ENCODE measurements at places on chromosomes 1 and 21.

DNA sequence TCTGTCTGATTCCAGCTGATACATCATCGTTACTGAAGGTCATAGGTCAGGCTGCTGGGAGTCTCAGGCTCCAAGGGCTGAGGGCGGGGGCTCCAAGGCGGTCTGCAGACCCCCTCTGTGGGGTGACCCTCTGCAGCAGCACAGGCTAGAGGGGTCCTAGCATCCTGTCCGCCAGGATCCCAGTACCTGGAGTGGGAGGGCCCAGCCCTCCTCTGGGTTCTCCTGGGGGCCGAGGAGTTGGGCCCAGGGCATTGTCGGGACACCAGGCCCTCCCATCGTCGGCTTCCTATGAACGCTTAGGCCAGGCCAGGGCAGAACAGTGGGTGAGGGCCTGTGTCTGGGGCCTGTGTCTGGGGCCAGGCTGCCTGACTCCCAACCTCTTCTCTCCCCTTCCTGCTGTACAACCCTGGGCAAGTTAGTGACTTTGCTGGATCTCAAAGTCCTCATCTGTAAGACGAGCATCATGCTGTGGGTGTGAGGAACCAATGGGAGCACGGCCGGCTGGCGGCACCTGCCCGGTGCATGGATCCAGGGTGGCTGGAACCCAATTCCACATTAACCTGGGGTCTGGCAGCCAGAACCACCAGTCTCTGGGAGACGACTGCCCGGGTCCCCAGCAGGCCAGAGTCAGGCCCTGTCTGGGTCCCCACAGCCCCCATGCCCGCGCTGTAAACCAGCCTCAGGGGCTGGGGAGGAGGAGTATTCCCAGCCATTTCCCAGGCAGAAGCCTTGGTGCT is 56.2 kb upstream of the COL18A1 start:
- no peaks in the 10 kb centered on the region for H3K27me3 ChIP-seq
- H3K36me3 ChIP-seq, result no peaks in the 10 kb centered on the region
- peaks cover 21% of the 10 kb centered on the region for H3K4me1 ChIP-seq
- no peak overlapping the region for H3K4me3 ChIP-seq

DNA sequence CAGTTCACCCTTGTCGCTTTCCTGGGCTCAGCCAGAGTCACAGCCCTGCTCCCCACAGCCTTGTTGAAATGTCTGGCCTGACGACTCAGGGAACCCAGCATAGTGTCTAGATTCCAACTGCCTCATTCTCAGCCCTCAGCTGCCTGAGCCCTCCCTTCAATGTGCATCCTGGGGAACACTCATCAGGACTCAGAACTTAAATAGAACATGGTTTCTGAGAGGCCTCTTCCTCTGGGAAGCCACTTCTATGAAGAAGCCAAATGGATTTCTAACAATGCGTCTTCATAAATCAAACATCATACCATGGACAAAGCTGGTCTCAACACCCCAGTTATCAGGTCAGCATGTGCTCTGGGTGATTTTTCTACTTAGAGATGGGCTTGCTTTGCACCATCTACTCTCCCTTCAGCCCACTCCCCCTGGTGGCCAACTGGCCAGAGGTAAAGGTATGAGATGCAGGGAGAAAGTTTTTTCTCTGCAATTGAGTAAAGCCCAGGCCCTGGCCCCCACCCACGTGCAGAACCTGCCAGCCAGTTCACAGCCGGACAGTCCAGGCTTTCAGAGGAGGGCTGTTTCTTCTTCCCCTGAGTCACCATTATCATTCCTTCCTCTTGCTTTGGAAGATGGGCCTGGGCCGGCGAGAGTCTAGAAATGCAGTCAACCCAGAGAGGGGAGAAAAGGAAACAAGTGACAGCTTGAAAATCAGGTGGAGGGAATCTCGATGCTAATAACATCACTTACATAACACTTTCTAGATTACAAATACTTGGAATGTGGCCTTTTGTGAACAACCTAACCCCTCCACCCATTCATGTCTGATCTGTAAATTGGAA is 32.1 kb downstream of the CD244 start:
- no peak overlapping the region for H3K4me3 ChIP-seq
- H3K36me3 ChIP-seq, result no peaks in the 10 kb centered on the region
- H3K27ac ChIP-seq, result no peak overlapping the region
- no peaks in the 10 kb centered on the region for H3K4me1 ChIP-seq

- no peak for DNase-seq
- H3K27me3 ChIP-seq, result peaks cover 33% of the 10 kb centered on the region
- peaks cover 18% of the 10 kb centered on the region for H3K4me1 ChIP-seq
These were observed 71.1 kb upstream of the AKT3 start for GRCh38 chr1:243921111-243921510.

- no peak for DNase-seq
- peaks cover 29% of the 10 kb centered on the region for H3K4me1 ChIP-seq
- no peaks in the 10 kb centered on the region for H3K36me3 ChIP-seq
- no peaks in the 10 kb centered on the region for H3K27me3 ChIP-seq
- no peak overlapping the region for H3K27ac ChIP-seq
These were observed 43.4 kb downstream of the TGFBR3 start for GRCh38 chr1:91842563-91842962.

DNA sequence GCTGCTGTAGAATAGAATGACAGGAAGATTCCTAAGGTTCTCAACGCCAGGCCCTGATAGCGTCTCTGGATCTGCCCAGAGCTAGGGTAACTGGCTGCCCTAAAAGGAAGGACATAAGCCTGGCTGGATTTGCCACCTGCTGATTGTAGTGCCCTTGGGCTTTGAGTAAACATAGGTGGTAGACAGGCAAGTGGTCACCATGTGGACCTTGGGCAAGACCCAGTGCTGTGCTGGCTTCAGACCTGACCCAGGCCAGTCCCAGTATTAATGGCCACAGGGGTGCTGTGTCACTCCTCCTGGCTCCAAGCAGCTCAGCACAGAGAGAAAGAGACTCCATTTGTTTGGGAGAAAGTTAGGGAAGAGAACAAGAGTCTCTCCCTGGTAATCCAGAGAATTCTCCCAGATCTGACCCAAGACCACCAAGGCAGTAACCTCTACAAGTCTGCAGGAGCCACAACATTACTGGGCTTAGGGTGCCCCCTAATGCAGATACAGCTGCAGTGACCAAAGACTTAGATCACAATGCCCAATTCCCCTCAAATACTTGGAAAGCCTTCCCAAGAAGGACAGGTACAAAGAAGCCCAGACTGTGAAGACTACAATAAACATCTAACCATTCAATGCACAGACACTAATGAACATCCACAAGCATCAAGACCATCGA is 44.5 kb downstream of the PHTF1 start:
- H3K36me3 ChIP-seq, result no peaks in the 10 kb centered on the region
- no peak for DNase-seq
- H3K27me3 ChIP-seq, result no peaks in the 10 kb centered on the region
- no peak overlapping the region for H3K27ac ChIP-seq

DNA sequence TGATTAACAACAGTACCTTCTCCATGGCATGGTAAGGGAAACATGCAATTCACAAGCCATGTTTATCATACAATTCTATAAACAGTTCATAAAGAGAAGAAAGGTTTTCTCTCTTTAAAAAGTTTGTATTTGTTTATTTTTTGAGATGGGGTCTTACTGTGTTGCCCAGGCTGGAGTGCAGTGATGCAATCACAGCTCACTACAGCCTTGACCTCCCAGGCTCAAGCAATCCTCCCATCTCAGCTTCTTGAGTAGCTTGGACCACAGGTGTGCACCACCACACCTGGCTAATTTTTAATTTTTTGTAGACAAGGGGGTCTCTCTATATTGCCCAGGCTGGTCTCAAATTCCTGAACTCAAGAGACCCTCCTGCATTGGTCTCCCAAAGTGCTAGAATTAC is 28.0 kb downstream of the SLC37A1 start:
- DNase-seq, result no peak
- no peak overlapping the region for H3K4me3 ChIP-seq
- no peak overlapping the region for H3K27ac ChIP-seq
- no peaks in the 10 kb centered on the region for H3K4me1 ChIP-seq

DNA sequence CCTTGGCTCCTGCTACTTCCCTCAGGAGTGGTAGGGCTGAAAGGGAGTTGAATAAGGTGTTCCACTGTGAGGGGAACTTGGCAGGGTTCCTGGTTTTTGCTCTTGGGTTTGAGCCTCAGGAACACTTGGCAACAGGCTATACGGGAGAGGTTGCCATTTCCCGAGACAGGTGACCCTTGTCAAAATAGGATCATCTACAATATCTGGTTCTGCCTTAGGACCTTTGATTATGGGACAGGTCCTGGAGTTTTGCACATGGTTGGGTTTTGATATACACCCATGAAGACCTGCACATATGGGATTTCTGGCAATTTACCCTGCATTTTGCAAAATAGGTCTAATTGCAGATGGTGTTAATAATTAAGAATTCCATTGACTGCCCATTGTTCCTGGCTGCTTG is 31.1 kb downstream of the YY1AP1 start:
- H3K4me3 ChIP-seq, result no peak overlapping the region
- H3K4me1 ChIP-seq, result no peaks in the 10 kb centered on the region
- H3K36me3 ChIP-seq, result peaks cover 38% of the 10 kb centered on the region
- no peaks in the 10 kb centered on the region for H3K27me3 ChIP-seq

All from heart right ventricle (tissue), 16 donors.